BJ (cell line): ENCODE measurements at places on chromosomes 6 and 20. TPM values are rescaled to one million over a fixed set of nuclear protein-coding genes. Genes with fewer than 3 reads are reported as not detected.

- DNase-seq, result no peak
These were observed 9.1 kb downstream of the NEDD9 start for GRCh38 chr6:11223286-11223864.

GRCh38 chr20:22577515-22578220 is 6.7 kb downstream of the FOXA2 start:
- no peak for DNase-seq

DNA sequence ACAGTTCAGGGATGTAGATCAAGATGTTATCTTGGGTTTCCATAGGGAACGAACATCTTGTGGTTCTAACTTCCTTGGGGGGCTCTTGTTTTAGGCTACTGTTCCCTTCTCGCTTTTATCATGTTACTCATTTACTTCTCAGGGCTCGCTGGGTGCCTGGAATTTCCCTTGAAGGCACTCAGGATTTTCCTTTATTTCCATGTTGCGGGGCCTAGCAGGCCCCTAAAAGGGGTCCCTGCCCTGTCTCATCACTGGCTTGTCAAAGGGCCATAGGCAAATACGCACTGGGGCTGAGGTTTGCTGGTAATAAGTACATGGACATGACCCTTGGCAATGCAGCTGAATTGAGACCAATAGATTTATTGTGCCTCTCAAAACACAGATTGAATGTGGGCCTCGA is 262.3 kb downstream of the CDH4 start:
- DNase-seq, result no peak

GRCh38 chr20:51595058-51595532 is 52.6 kb upstream of the NFATC2 start:
- DNase-seq, result peak; percentile 38

GRCh38 chr6:135496800-135497411 is 634 bp downstream of the AHI1 start:
- no peak for DNase-seq

DNA sequence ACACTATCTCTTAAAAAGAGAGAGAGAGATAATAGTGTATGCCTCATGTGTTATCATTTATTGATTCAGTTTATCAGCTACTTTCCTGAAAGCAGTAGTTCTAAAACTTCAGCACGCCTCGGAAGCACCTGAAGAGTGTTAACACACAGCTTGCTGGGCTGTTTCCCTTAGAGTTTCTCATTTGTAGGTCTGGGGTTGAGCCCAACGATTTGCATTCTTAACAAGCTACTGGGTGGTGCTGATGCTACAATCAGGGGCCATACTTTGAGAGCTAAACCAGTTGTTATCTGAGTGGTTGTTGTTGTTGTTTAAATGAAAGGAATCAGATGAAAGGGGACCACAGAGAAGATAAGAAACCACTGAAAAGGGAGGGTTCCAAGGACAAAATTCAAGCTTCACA is 32.6 kb downstream of the SIM1 start:
- DNase-seq, result no peak

DNA sequence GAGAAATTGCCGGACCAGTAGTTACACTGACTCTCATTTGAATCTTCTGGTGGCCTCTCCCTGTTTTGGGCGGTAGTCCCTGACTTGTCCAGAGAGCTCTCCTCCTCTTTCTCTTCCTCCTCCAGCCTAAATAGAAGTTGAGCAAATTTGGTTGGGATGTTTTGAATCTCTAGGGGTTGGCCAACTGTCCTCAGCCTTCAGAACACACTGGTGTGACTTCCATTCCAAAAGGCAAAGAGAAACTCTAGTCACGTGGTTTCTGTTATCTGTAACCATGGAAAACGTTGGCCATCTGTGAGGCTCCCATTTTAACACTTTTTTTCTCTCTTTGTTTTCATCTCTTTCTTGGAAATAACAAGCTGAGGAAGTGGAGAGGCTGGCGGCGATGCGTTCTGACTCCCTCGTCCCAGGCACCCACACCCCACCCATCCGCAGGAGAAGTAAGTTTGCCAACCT is 275.3 kb downstream of the TBC1D7 start:
- DNase-seq, result no peak

GRCh38 chr6:132218059-132218696 is 183.1 kb downstream of the MOXD1 start:
- DNase-seq, result no peak

DNA sequence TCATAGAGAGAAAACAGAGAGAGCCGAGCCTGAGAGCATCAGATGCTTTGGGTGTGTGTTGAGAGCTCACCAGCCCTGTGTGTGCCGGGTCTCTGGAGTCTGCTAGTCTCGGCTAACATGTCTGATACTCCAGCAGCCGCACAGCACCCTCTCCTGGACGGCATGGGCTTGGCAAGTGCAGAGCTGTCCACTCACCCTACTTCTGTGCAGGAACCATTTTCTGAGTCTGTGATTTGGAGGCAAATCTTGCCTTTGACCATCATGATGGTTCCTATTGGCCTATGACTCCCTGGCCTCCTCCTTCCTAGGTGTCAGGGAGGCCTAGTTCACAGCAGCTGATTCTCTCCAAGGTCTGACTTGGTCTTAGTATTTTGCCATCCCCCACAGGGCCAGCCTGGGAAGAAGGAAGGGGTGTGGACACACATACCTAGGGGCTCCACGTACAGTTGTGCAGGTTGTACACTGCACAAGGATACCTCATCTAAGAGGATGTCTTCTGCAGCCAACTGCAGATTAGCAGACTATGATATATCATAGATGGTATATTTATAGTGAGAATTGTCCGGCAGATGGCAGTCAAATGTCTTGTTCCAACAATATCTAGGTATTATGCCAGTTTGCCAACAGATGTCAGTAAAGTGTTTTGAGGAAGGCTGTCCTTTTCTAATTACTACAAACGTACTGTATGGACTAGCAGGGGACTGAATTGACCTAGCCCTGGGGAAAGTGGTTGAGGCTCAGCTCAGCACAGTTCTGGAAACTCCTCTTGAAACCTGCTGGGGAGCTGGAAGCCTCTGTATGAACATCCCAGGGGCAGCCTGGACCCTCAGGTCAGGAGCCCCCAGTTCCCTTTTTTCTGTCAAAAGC is 13.0 kb downstream of the FGD2 start:
- peak; percentile 41 for DNase-seq

- DNase-seq, result no peak
These were observed 130.6 kb downstream of the BMP7 start for GRCh38 chr20:57135875-57136274.

DNA sequence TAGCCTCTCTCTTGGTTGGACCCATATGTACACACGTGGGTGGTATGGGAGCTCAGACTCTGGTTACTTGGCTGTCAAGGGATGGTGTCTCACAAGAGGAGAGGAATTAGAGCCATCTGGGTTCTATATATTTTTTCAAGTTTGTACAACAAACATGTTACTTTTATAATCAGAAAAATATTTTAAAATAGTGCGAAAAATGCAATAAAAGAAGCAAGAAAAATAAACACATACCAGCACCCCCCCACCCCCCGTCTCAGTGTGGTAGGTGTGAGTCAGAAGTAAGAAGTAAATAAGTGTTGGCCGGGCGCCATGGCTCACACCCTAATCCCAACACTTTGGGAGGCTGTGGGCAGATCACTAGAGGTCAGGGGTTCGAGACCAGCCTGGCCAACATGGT is 2.1 kb upstream of the TIAM2 start:
- DNase-seq, result no peak

DNA sequence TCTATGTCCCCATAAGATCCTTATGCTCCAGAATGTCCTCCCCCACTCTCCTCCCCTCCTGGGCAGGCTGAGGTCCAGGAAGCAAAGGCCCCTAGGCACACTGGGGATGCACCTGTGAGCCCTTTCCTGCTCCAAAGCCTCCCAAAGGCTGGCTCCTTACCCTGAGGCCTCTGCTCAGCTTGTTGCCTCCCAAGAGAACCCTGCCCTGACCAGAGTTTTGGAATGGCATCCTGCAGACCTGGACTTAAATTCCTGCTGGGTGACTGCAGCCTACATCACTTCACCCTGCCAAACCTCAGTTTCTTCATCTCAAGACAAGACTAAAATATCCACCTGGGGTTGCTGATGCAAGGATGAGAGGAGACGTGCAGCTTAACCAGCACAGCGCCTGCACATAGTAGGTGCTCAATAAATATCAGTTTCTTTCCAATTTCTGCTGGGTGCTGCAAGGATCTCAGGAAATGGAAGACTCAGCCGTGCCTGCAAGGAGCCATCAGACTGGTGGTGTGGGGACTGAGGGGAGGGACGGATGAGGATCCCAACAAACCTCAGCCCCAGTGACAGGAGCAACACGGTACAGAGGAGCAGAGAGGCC is 2.1 kb upstream of the LBP start:
- no peak for DNase-seq

GRCh38 chr6:134106702-134107101 is 54.3 kb upstream of the SLC2A12 start:
- DNase-seq, result no peak

DNA sequence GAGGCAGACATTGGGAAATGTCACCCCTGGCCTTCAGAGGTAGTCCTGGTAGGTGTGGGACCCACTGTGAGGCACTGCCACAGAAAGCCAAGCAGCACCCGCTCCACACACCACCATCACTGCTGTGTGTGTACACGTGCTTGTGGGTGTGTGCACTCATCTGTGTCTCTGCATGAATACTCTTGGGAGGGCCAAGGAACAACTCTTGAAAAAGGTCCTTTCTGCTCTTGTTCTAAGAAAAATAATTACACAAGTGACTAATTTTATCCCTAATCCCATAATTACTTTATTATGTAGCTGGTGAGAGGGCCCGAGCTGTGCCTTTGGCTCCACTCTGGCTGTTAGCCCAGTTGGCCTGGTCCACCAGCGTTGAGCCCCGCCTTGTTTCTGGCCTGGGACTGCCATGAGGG is 21.7 kb upstream of the EPB41L1 start:
- DNase-seq, result no peak

DNA sequence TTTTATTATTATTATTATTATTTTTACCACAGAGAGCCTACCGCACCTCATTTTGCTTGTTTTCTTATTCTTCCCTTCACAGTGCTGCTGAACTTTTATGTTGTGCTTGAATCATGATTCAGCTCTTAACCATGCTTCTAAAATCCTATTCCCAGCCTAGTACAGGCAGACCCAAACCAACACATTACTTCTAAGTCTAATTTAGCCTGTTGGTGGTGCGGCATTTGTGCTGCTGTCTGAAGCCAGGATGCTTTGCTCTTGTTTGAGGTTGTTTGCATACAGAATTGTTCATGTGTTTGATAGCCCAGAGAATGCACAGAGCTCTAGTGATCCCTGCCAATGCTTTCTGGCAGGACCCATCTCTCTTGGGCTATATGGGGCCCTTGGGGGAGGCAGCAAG is 213.5 kb upstream of the KCNG1 start:
- DNase-seq, result no peak

DNA sequence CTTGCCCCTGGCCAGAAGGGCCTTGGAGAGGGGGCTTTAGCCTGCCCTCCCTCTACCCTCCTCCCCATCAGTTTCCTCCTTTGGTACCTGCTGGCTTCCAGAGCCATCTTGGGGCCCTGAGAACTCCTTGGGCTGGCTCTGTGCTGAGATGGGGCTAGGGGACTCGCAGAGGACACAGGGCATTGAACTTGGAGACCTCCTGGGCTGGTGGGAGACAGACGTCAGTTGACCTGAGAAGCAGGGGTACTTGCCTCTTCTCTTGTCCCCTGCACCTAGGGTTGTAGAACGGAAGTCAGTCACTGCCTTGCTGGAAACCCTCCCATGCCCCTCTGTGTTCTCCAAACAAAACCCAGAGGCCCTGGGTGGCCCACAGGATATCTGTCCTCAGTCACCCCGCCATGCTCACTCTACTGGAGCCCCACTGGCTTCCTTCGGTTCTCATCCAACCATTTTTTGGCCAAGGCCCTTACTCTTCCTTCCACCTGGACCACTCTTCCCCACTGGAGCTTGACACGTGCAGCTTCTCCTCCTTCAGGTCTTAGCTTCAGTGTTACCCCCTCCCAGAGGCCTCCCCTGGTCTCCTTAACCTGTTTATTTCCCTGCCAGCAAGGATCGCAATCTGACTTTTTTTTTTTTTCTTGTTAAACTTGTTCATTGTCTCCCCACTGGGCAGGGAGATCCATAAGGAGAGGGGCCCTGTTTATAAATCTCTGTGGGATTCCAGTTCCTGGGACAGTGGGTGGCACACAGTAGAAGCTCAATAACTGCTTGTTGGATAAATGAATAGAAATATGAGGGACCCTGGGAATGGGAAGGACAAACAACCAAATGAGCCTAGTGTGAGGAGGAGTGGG is 971 bp downstream of the RBCK1 start:
- no peak for DNase-seq

GRCh38 chr6:107066697-107067659 is 39.0 kb downstream of the MTRES1 start:
- no peak for DNase-seq

GRCh38 chr6:110310861-110311446 is 47.2 kb downstream of the METTL24 start:
- DNase-seq, result no peak

DNA sequence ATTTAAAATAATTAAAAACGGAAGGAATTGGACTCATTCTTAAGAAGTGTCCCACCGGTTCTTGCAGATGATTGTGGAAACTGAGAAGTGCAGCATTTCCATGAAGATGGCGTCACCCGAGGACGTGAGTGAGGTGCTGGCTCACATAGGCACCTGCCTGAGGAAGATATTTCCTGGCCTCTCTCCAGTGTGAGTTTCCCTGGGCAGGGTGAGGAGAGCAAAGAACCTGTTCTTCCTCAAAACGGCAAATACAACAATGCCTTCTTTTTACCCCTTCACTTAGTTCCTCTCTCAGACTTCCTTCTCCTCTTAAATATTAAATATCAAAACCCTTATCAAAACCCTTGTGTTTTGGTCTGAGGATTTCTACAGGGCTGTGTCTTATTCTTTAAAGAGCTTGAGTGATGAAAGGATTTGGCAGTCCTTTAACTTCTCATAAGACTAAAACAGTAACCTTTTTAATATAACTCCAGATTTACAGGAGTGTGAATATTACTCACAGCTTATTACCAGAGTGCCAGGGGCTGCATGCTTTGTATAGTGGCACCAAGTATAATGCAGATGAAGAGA is 156.3 kb downstream of the CARMIL1 start:
- no peak for DNase-seq

- DNase-seq, result no peak
These were observed 180.5 kb downstream of the PDE7B start for GRCh38 chr6:136031982-136032381.

- DNase-seq, result no peak
These were observed 61.9 kb upstream of the ELOVL5 start for GRCh38 chr6:53410508-53411258.

WFDC10B gene
- polyA plus RNA-seq, result not detected in 2 replicates

TFAP2C gene
- 3.9 and 4.4 TPM in 2 replicates for polyA plus RNA-seq

EPB41L1 gene
- polyA plus RNA-seq, result 12.4 and 20.2 TPM in 2 replicates

PRDM13 gene
- not detected in 2 replicates for polyA plus RNA-seq

MDFI gene
- not detected in 2 replicates for polyA plus RNA-seq

DZANK1 gene
- 2.0 TPM in 2 replicates for polyA plus RNA-seq

FAM210B gene
- polyA plus RNA-seq, result 40.7 and 50.5 TPM in 2 replicates

PACSIN1 gene
- polyA plus RNA-seq, result 0.02 and 0.04 TPM in 2 replicates

EIF6 gene
- polyA plus RNA-seq, result 182 and 261 TPM in 2 replicates

ASIP gene
- polyA plus RNA-seq, result not detected in 2 replicates

ADGRF5 gene
- not detected in 2 replicates for polyA plus RNA-seq

BEND6 gene
- polyA plus RNA-seq, result 4.8 and 9.8 TPM in 2 replicates

PTPRA gene
- 46.2 and 60.9 TPM in 2 replicates for polyA plus RNA-seq

LIN28B gene
- not detected in 2 replicates for polyA plus RNA-seq

F13A1 gene
- polyA plus RNA-seq, result not detected in 2 replicates

MCHR2 gene
- 0.05 TPM in 1 of 2 replicates, not detected in the other for polyA plus RNA-seq
